ENCODE measurements at places on chromosomes 12 and 14. TPM values are rescaled to one million over a fixed set of nuclear protein-coding genes. Genes with fewer than 3 reads are reported as not detected.

E2F7 gene
- total RNA-seq: 34.2 TPM

COX8C gene
- not detected for total RNA-seq

GYS2 gene
- total RNA-seq: not detected

SPTSSA gene
- total RNA-seq: 10.4 TPM

SART3 gene
- 40.3 TPM for total RNA-seq

IL26 gene
- total RNA-seq: not detected

NTN4 gene
- total RNA-seq: 76.7 TPM

B4GALNT3 gene
- 5.1 TPM for total RNA-seq

BDKRB2 gene
- total RNA-seq: 0.89 TPM

Data from kidney epithelial cell (primary cell).